ENCODE measurements at places on chromosomes 7 and 10. TPM values are rescaled to one million over a fixed set of nuclear protein-coding genes. Genes with fewer than 3 reads are reported as not detected.

The CFAP46 gene
- total RNA-seq: not detected

The NME8 gene
- total RNA-seq: not detected

DNA sequence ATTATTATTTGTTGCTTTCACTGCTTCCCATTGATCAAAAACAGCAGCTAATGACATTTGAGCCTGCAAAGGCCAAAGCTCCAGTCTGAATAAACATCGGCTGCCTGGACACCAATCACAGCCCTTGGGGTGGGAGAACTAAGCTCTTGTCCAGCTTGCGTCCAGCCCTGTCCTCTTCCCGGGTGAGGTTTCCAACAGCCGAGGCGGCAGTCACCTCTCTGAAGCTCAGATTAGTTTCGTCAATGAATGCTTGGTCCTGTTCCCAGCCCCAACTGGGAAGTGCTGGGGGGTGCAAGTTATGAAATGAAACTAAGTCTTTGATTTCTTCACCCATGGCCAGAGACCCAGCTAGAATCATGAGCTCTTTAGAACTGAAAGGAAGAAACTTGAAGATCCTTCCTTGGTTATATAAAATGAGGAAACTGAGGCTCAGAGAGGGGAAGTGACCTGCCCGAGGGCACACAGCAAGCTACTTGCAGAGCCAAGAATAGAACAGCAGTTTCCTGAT, 114.0 kb upstream of the TCF7L2 start:
- no peak for DNase-seq

GRCh38 chr10:122665946-122666345, 33.7 kb downstream of the C10orf120 start:
- no peak for DNase-seq

DNA sequence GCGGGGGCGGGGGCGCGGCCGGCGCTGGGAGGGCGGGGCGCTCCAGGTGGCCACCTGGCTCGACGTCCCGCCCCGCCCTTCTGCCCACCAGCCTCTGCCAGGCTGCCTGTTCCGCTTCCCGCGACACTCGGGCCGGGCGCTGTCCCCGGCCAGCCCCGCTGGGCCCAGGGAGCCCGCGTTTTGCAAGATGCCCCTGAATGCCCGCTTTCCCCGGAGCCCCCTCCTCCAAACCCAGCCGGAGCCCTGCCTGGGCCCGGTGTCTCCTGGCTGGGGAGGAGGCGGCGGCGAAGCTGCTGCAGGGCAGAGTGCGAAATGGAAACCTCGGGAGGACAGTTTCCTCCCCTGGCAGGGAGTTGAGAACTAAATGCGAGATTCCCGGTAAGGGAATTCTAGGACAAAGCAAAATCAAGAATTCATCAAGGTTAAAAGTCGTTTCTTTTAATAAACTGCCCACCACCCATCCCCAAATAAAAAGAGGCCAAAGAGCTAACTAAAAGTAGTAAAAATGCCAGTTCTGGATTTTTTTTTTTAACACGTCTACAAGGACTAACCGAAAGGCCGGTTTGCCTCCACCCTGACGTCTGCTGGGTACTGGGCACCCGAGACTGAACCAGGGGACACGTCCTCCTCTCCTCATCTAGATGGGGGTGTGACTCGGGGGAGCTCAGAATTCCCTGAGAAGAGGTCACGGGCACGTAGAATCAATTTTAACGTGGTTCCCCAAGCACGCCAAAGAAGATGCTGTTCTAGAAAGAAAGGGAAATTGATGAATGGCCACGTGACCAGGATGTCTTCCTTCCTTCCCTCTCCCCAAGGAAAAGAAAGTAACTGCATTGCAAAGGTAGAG, 200.4 kb upstream of the NFE2L3 start:
- DNase-seq: no peak

DNA sequence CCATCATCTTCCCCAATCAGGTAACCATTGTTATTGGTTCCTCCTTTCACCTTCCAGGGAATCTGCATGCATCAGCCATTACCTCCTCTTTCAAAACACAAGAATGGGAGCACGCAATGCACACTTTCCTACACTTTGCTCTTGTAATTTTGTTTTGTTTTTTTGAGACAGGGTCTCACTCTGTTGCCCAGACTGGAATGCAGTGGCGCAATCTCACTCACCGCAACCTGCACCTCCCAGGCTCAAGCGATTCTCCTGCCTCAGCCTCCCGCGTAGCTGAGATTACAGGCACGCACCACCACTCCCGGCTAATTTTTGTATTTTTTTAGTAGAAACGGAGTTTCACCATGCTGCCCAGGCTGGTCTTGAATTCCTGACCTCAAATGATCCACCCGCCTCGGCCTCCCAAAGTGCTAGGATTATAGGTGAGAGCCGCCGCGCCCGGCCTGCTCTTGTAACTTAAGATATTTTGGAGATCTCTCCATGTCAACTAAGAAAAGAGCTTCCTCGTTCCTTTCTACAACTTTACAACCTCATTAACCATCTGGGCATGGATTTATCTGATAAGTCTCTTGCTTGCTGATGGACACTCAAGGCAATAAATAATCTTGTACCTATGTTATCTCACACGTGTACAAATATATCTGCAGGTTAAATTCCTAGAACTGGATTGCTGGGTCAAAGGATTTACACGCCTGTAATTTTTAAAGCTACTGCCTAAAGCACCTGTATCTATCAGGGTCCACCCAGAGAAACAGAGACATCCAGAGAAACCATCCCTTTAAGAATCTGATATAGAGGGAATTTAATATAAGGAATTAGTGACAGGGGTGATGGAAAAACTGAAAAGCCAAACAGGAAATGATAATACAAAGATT, 4.2 kb downstream of the CYTH3 start:
- DNase-seq: no peak

All from T-helper 17 cell (primary cell).